GM23248 (cell line): ENCODE measurements at places on chromosomes 7 and 10. TPM values are rescaled to one million over a fixed set of nuclear protein-coding genes. Genes with fewer than 3 reads are reported as not detected.

DNA sequence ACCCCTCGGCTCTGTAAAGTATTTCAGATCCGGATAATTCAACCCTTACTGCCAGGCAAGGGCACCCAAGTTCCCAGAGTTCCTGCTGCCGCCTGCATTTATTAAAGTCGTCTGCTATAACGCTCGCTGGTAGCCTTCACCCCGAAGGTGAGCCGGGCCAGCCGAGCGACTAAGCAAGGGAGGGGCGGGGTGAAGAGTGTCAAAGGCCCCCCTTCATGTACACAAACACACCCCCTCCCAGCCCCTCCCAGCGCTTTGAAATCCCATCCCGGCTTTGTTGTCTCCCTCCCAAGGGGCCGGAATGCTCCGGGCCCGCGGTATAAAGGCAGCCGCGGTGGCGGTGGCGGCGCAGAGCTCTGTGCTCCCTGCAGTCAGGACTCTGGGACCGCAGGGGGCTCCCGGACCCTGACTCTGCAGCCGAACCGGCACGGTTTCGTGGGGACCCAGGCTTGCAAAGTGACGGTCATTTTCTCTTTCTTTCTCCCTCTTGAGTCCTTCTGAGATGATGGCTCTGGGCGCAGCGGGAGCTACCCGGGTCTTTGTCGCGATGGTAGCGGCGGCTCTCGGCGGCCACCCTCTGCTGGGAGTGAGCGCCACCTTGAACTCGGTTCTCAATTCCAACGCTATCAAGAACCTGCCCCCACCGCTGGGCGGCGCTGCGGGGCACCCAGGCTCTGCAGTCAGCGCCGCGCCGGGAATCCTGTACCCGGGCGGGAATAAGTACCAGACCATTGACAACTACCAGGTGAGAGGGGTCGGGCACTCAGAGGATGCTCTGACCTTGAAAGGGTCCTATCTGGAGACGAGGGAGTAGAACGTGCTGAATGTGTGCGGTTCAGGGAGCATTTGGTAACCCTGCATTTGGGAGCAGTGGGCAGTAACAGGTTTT lies at the start of gene DKK1:
Gene DKK1, plus strand, starts transcription at position 349 of the 889 bp plus-strand sequence. Its CDS starts 154 bp downstream, at position 503.
- DNase-seq = peak; percentile 92

DNA sequence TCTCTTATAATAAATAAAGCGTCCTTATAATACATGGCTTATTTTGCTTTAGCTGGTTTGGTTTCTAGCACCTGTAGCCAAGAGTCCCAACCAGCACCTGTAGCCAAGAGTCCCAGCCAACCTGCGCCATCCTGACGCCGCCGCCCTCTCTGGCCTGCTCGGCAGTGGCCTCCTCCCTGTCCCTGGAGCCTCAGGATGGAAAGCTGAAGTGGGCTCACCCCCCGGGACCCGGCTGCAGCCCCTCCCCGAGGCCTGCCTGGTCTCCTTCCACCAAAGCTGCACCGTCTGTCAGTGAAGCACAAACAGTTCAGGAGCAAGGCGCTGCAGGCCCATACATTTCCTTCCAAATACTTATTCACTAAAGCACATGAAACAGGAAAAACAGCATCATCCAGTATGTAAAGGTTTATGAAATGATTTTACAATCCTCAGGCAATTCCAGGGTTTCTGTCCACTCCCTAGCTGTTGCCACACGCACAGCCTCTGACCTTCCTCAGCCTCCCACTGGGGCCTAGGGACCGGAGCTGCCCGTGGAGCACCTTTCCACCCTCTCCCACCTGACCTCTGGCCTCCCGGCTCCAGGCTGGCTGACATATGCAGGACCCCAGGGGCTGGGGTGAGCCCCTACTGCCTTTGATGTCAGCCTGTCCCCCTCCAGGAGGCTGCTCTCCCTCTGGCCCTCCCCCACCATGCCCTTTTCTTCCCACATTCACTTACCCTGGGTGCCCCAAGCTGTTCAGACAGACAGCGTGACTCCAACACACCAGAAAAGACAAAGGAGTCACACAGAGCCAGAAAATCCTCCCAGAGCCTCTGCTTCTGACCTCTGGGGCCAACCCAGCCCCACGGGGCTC lies 149.6 kb upstream of the PPP2R2D start:
- DNase-seq = no peak

DNA sequence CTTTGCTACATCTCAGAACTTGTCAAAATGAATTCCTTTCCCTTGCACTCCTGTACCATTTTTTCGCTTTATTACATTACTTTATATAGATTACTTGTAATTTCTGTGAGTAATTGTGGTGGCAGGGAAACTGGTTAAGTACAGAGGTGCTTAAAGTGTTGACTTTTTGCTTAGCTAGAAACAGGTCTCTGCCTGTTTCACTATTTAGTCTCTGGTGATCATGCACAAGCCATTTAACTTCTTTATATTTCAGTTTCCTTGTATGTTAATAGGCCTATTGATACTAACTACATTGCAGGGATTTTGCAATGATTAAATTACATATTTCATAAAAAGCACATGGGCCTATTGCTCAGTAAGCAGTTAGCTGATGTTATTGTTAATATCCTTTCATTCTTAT lies 233.8 kb downstream of the PRKG1 start:
- no peak for DNase-seq

GRCh38 chr10:49509771-49510303 lies 29.1 kb downstream of the ERCC6 start:
- DNase-seq = no peak

GRCh38 chr10:76324283-76324682 lies 892.9 kb downstream of the LRMDA start:
- peak; percentile 35 for DNase-seq

DNA sequence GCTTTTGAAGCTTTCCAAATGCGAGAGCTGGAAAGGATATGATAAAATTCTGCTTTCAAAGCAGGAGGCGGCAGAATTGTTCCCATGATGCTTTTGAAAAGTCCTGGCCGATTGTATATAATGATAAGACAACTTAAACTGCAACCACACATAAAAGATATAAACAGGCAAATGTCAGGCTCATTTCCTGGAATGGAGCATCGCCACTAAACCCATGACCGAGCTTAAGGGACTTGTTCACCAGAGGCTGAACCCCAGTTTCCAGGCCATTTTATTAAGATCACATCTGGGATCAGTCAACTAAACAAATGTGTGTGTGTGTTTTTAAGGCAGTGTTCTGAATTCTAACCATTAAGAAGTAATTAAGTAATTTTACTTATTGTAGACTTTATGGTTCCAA lies 131.6 kb downstream of the ITGA8 start:
- no peak for DNase-seq

DNA sequence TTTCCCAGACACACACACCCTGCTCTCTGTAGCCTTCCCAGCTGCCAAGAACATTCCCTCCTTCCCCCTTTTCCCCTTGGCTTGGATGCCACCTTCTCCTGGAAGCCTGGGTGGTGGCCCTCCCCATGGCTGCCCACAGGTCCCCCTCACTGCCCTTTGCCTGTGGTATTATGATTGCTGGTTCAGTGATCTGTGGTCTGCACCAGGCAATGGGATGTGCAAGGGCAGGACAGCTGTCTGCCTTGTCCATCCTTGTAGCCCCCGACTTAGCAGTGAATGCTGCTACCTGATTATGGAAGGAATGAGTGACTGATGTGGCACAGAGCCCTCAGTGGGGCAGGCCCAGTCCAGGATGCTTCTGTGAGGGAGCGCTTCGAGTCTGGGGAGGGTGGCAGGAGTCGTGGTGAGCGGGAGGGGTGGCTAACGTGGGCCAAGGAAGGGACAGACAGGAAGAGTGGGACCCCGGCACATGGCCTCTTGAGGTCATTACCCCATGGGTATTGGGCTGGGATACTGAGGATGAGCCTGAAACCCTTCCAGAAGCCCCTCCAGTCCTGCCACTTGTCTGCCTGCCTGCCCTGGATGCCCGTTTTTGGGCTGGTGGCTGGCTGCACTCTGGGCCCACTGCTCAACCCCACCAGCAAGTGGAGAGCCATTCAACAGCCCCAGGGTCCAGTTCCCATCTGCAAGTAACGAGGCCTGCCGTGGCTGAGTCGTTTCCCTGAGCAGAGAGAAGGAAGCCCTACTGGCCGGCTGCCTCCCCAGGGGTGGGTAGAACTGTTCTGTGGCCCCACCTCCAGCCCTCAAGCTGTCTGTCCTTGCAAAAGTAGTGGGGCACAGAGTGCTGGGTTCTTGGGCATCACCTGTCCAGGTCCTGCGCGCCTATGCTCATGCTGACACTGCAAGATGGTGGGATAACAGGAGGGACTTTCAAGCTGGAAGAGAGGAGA lies 8.8 kb downstream of the CHST3 start:
- peak; percentile 39 for DNase-seq

DNA sequence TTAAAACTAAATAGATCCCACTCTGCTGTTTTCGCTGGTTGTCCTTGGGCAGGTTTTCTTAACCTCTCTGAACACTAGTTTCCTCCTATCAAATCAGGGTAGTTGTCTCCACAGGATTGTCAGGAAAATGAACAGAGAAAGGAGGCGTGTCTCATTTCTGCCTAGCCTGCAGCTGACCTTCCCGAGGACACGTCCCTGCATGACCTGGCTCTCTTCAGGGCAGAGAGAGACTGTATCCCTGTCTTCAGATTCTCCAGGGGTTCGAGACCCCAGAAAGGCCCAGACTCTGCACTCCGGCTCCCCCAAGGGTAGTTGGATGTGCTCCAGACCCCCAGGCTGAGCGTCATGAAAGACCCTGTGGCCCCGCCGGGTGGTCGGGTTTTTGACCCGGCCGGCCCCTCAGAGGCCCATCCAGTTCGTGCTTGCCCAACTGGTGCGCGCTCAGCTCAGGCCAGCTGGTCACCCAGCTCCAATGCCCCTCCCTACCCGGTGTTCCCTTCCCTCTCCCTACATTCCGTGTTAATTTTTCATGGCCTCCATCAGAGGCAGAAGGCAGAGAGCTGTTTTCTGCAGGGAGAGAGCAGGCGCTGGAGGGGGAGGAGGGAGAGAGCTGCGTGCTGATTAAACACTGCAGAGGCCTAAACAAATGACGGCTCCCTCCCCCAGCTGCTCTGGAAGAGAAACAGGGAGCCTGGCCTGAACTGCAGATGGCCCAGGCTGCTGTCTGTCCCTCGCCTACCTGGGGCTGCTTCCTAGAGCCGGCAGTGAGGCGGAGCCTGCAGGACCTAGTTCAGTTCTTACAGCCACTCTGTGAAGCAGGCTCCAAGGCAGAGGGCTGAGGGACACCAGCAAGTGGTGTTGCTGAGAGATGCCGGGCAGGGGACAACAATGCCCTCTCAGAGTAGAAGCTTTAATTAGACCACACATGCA lies 86.2 kb upstream of the PPIF start:
- no peak for DNase-seq

DNA sequence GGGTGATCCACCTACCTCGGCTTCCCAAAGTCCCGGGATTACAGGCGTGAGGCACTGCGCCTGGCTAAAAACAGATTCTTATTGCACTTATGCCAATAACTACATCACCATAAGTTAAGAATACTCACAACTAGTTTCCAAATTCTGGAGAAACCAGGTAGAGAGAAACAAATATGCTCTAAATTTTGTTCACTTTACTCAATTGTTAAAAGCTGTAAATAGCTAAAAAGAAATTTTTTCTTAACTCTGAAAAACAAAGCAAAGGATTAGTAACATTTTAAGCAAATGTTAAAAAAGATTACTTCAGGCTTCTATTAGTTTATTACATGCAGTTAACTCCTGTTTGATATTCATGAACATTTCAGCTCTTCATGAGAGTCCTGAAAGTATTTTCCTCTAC lies 28.3 kb upstream of the ZMIZ2 start:
- no peak for DNase-seq

DNA sequence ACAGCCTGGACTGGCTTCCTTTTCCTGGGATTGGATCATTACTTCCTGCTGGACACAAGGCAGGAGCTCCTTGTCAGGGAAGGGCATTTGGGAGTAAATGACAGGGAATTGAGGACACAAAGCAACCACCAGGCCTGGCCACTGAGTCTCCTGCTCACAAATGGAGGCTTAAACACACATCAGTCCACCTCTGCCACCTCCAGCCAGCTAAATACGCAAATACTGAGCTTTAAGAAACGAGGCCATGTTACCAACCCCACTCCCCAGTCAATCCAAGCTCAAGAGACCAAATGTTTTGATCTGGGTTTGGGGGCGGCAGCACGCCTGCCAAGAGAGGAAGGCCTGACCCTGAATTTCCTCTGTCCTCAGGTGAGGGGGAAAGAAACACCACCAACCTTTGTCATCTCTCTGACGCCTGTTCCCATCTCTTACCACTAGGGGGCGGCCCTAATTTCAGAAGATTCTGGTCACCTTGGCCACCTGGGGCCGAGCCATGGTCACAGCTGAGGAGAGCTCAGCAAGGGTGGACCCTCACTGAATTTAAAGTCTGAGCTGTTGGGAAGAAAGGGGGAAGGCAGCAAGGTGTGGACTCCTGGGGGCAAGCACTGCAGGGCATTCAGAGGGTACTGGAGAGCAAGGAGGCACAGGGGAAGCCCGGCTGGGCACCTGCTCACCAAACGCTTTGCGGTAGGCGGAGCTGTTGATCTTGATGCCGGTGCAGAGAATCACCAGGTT lies 16.5 kb downstream of the AIFM2 start:
- DNase-seq = peak; percentile 48

DNA sequence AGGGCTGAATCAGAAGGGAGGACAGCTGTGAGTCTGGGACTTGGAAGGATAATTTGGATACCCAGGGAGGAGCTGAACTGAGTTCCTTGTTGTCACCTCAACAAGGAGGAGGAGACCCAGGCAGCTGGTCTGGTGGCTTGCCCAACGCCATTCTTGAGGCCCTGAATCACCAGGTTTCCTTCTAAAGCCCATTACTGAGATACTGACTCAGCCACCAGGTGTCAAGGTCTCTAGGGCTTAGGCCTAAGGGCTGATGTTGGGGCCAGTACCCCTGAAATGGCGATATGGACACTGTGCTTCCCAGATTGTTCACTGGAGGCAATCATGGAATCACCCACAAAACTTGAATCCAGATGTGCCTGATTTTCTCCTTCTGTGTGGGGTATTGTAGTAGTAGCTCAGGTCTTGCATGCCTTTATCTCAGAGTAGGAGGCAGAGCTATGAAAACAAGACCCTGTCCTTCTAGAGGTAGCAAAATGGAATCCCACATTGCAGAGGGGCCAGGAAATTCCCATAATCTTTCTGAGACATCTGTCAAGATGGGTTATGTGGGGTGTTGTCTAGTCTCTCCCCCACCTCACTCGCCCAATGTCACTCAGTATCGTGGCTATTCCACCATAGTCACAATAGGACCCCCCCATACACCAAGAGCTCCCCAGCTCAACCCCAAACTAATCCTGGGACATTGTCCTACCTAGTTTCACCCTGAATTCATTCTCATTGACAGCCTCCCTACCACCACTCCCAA lies 1.8 kb upstream of the ATG9B start:
- DNase-seq = peak; percentile 56

OR2A7 gene
- 1.1 TPM in 1 of 2 replicates, not detected in the other for total RNA-seq

SPAM1 gene
- total RNA-seq = not detected in 2 replicates

GATA3 gene
- total RNA-seq = not detected in 2 replicates

FAM25A gene
- not detected in 2 replicates for total RNA-seq
